ENCODE measurements at places on chromosomes 4 and X. TPM values are rescaled to one million over a fixed set of nuclear protein-coding genes. Genes with fewer than 3 reads are reported as not detected.

DNA sequence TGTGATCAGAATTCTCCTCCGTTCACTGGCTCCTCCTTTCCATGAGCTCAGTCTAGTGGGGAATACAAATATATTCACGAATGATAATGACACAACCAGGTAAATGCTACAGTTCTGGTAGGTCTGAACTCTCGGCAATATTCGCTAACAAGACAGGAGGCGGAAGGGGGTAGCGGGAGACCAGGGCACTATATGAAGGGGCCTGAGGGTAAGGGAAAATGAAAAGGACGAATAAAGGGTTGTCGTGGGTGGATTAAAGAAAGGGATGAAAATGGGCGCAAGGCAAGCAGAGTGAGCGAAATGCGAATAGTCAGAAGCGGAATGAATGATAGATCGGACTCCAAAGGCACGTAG lies 743 bp downstream of the NKAP start:
- no peaks in the 10 kb centered on the region for H3K4me1 ChIP-seq
- no peaks in the 10 kb centered on the region for H3K27me3 ChIP-seq
- peak overlapping the region; percentile 57 for H3K4me3 ChIP-seq

The PLA2G12A gene
- 17.8 TPM for total RNA-seq

GRCh38 chr4:99614491-99614890 lies 39.9 kb downstream of the MTTP start:
- H3K27ac ChIP-seq = no peak overlapping the region
- H3K4me1 ChIP-seq = no peaks in the 10 kb centered on the region
- no peaks in the 10 kb centered on the region for H3K27me3 ChIP-seq
- H3K4me3 ChIP-seq = no peak overlapping the region

The SULT1B1 gene
- not detected for total RNA-seq

GRCh38 chr4:120991885-120992284 lies 69.4 kb upstream of the PRDM5 start:
- H3K4me3 ChIP-seq = no peak overlapping the region
- no peaks in the 10 kb centered on the region for H3K36me3 ChIP-seq
- no peak overlapping the region for H3K27ac ChIP-seq
- no peaks in the 10 kb centered on the region for H3K27me3 ChIP-seq
- H3K4me1 ChIP-seq = peaks cover 9% of the 10 kb centered on the region
- DNase-seq = no peak

The GAB3 gene
- not detected for total RNA-seq

The CSAG1 gene
- total RNA-seq = not detected

DNA sequence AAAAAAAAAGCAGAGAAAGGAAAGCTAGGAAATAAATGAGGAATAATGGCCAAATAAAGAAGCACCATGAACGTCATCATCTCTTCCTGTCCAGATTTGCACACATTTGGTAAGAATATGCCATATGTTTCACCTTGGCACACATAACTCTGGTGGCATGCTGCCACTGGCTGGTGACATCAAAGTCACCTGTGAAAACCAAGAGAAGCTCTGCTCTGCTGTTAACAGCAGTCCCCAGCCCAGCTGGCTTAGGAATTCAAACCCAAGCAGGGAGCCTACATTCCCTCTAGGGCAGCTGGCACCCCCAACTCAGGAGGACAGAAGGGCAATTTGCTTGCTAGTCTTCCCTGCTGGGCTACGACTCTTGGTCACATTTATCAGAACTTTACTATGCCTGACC lies 77.6 kb downstream of the RASL11B start:
- no peaks in the 10 kb centered on the region for H3K27me3 ChIP-seq
- no peak overlapping the region for H3K4me3 ChIP-seq
- H3K27ac ChIP-seq = no peak overlapping the region
- peaks cover 10% of the 10 kb centered on the region for H3K4me1 ChIP-seq

The GIMD1 gene
- not detected for total RNA-seq

The SERPINA7 gene
- total RNA-seq = not detected

DNA sequence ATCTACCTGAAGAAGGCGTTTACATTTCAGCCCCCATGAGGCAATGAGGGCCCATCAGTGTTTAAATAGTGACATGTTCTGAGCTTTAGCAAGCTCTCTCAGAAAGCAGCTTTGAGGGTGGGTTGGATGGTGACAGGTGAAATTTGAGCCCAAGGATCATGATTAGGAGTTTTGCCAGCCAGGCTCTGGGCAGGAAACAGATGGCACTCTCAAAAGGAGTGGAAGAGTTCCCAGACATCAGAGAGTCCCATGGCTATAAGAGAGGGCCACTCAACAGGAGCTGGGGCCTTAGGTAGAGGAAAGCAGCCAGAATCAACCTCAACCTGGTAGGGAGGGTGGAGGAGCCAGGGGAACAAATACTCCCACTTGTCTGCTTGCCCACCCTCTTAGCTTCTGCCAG lies 499.8 kb downstream of the MID1IP1 start:
- no peak overlapping the region for H3K4me3 ChIP-seq
- H3K4me1 ChIP-seq = no peaks in the 10 kb centered on the region
- H3K27me3 ChIP-seq = no peaks in the 10 kb centered on the region

DNA sequence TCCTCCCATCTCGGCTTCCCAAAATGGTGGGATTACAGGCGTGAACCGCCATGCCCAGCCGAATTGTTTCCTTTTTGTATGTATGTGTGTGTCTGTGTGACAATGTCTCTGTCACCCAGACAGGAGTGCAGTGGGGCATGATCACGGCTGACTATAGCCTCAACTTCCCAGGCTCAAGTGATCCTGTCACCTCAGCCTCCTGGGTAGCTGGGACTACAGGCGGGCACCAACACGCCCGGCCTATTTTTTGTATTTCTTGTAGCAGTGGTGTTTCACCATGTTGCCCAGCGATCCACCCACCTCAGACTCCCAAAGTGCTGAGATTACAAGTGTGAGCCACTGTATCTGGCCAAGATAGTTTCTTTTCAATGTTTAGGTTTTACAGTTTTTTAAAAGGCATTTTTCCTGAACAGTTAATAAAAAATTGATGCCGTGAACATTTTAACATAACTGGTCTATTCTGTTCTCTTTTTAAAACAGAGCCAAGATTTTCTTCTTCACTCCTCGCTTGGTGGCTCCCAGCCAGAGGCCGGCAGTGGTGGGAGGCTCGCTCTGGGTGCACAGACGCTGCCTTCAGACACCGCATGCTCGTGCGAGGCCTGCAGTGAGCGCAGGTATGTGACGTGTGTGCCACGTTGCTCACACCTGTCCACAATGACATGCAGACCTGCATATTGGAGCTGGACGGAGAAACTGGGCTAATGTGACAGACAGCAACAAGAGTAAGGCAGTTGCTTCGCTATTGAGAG lies 88.5 kb downstream of the FAM193A start:
- H3K27ac ChIP-seq = peak overlapping the region; percentile 67
- H3K4me3 ChIP-seq = no peak overlapping the region
- peaks cover 5% of the 10 kb centered on the region for H3K36me3 ChIP-seq

The CXorf49 gene
- total RNA-seq = not detected

The AR gene
- total RNA-seq = 8.1 TPM

DNA sequence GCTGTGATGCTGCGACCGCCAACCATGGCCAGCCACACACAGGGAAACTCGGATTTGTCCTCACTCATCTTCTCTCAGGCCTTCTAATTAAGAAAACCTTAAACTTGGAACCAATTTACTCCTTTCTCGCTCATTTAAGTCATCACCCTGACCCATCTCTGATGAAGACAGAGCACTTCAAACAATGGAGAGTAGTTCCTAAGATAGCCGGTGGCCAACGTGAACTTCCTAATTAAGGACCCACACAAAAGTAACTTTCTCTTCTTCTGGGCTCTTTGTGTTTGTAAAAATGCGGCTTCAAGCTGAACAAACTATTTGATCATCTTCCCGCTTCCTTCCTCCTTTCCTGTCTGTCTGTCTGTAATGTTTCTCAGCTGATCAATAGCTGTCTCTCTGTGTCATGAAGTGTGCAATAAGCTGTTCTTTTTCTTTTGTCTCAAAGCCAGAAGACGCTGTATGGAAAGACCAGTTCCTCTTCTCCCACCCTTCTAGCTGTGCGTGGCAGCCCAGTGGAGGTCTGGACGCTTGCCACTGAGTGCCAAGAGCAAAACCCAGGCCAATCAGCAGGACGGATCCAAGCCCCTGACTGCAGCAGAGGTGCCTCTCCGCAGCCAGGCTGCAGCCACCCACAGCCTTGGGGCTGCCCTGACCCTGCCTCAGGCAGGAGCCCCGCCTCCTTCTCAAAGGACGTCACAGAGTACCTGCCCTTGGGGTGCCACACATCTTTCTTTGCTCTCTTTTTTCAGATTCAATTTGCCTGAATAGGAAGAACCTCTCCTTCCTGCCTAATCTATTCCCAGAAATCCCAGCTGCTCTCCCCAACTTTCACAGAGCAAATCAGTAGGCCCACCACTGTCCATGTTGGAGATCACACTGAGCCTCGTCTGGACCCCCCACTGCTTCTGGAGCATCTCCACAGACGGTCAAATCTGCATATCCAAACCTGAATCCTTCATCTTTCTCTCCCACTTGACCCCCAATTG lies 59.3 kb downstream of the MAML3 start:
- H3K27ac ChIP-seq = no peak overlapping the region
- H3K36me3 ChIP-seq = no peaks in the 10 kb centered on the region
- DNase-seq = no peak
- H3K27me3 ChIP-seq = no peaks in the 10 kb centered on the region
- H3K4me1 ChIP-seq = peaks cover 34% of the 10 kb centered on the region
- no peak overlapping the region for H3K4me3 ChIP-seq

DNA sequence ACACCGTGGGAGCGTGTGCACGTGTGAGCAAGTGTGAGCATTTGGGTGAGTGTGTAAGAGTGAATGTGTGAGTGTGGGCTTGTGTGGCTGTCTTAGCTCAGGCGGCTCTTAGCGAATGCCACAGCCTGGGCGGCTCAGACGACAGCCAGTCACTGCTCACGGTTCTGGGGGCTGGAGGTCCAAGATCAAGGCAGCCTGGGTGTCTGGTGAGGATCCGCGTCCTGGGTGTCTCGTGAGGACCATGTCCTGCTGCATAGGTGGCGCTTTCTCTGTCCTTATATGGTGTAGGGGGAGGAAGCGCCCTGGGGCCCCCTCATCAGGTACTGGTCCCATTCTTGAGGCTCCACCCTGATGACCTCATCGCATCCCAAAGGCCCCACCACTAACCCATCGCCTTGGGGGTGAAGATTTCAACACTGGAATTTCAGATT lies 4.5 kb downstream of the DOK7 start:
- H3K4me1 ChIP-seq = peaks cover 12% of the 10 kb centered on the region
- peak; percentile 6 for DNase-seq
- H3K27ac ChIP-seq = no peak overlapping the region
- H3K36me3 ChIP-seq = no peaks in the 10 kb centered on the region
- H3K4me3 ChIP-seq = no peak overlapping the region

GRCh38 chr4:104066533-104066932 lies 346.7 kb upstream of the TACR3 start:
- peaks cover 5% of the 10 kb centered on the region for H3K4me1 ChIP-seq
- H3K27me3 ChIP-seq = no peaks in the 10 kb centered on the region
- H3K27ac ChIP-seq = no peak overlapping the region
- no peak for DNase-seq
- H3K4me3 ChIP-seq = no peak overlapping the region

DNA sequence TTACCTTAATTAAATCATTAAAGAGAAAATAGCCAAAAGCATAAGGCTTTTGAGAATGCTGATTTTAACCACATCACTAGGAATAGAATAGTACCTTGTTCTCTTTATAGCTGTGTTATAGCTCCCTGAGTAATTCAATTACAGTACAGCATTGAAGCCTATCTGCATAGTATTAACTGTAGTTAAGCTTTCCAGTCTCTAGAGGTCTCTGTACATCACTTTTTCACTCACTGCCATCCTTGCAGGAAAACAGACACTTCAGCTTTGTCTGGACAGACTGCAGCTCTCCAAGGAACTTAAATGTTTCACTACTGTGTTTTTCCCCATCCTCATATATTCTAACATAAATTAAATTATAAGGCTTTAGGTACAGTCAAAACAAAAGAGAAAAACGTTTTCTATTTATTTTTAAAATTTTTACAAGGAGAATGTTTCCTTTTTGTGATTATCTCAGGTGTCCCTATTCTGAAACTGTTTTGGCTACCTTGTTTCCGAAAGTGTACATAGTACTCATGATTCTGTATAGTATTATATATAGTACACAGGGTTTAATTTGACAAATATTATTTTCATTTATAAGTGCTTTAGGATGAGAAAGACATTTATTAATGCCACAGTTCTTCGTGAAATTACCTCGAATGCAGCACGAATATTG lies 407.9 kb downstream of the PCDH18 start:
- no peak overlapping the region for H3K27ac ChIP-seq
- H3K4me3 ChIP-seq = no peak overlapping the region
- H3K36me3 ChIP-seq = no peaks in the 10 kb centered on the region
- no peaks in the 10 kb centered on the region for H3K4me1 ChIP-seq

GRCh38 chrX:153686711-153687110 lies 1.0 kb upstream of the SLC6A8 start:
- peaks cover 3% of the 10 kb centered on the region for H3K4me1 ChIP-seq
- H3K36me3 ChIP-seq = no peaks in the 10 kb centered on the region
- H3K4me3 ChIP-seq = peak overlapping the region; percentile 61
- peak overlapping the region; percentile 97 for H3K27ac ChIP-seq
- H3K27me3 ChIP-seq = no peaks in the 10 kb centered on the region

The BEX1 gene
- 52.2 TPM for total RNA-seq

- H3K27ac ChIP-seq = no peak overlapping the region
- H3K4me1 ChIP-seq = peaks cover 31% of the 10 kb centered on the region
- H3K36me3 ChIP-seq = no peaks in the 10 kb centered on the region
- no peaks in the 10 kb centered on the region for H3K27me3 ChIP-seq
Observed at GRCh38 chr4:168654848-168655174, 158.0 kb downstream of the PALLD start.

DNA sequence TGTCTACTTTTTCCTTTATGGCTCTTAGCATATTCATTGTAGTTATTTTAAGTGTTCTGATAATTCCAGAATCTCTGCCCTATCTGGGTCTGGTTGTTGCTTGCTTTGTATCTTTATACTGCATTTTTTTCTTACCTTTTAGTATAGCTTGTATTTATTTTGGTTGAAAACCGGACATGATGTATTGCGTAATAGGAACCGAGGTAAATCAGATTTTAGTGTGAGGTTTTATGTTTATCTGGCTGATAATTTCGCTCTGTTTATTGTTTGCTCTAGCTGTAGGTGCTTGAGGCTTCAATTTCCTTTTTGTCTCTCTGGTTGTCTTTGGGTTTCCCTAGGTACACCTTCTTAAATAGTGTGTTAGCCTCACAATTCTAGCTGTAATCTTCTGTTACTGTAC lies 263.8 kb upstream of the LCORL start:
- H3K4me1 ChIP-seq = no peaks in the 10 kb centered on the region
- H3K27me3 ChIP-seq = no peaks in the 10 kb centered on the region
- DNase-seq = no peak
- no peak overlapping the region for H3K4me3 ChIP-seq
- H3K36me3 ChIP-seq = no peaks in the 10 kb centered on the region
